ENCODE measurements at places on chromosomes 7 and 10.

GRCh38 chr10:12369982-12370381 is 20.6 kb downstream of the CAMK1D start:
- no peak for DNase-seq

GRCh38 chr10:129258283-129258923 is 208.6 kb upstream of the MGMT start:
- no peak for DNase-seq

DNA sequence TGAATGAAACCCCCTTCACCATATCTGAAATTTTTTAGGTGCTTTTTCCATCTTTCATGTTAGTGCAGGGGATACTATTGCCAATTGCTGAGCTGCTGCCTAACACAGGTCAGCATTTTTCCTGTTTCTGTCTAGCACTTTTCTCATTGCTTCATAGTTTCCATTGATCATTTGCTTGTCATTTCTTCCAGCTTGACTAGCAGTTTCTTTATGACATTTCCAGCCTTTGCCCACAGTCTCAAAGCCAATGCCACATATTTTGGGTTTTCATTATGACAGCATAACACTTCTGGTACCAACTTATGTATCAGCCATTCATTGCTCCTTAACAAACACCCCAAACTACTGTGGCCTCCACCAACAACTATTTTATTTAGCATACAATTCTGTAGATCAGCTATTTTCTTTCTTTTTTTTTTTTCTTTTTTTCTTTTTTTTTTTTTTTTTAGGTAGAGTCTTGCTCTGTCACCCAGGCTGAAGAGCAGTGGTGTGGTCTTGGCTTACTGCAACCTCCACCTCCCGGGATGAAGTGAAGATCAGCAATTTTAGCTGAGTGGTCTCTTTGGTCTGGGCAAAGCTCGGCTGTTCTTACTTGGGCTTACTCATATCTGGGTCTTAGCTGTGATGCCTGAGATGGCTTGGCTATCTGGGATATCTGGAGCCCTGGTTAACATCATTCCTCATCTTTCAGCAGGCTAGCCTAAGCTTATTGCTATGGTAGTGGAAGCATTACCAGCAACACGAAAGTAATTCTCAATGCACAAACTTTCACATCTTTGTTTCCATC is 102.3 kb downstream of the EPC1 start:
- no peak for DNase-seq

DNA sequence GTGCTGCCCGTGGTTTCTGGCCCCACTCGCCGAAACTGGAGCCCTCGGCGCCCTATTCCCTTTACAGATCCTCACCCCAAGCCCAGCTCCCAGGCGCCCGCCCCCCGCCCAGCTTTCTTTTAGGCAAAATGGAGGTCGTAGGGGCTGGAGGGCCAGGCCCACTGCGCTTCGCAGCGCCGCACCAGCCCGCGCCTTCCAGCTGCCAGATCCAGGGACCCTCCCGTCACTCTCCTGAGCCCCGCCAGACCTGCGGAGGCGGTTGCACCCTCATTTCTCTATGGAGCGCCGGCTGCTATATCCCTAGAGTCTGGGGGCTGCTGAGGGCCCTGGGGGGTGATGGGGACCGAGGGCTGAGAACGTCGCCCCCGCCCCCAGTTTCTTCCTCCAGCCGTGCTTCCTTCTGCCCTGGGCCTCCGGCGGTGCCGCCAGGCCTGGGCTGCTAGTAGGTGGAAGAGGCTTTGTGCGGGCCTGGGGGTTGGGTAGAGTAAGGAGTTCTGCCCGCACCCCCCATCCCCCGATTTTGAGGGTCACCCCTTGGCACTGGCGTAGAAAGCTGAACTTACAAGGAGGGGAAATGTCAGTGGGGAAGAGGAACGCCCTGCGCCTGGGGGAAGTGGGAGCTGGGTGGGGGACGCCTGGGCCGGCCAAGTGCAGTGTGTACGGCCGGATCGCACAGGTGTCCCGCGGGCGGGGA is 1.0 kb downstream of the GNB2 start:
- DNase-seq = no peak

DNA sequence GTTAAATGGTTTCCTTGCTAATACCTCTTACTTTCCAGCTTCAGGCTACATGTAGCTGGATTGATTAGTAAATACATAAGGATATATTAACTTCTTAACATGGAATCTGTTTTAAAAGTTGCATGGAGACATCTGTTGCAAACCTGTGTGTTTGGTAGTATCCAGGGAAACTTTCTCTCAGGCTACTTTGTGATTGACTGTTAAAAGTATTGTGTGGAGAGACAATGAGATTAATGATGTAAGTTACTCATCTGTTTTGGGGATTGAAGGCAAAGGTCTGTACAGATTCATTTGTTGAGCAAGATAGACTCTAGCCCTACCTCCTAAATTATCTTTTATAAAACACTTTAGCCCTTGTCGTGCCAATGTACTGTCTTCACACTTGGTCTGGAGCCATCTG is 6.6 kb downstream of the CREB5 start:
- DNase-seq = peak; percentile 46

DNA sequence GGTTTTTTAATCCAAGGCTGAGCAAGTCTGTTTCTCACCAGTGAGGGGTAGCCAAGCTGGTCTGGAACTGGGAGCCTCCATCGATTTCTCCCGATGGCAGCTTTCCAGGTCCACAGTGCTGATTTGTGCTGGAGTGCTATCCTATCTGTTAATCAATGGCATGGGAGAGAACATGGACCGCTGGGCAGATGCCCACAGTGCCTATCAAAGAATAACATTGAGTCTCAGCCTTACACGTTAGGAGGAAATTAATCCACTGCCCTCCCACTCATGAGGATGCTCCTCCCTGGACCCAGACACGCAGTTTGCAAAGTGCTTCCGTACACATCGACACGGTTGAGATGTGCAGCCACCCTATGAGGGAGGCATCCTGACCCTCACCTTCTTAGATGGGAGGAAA is 36.0 kb upstream of the CUX1 start:
- DNase-seq = no peak

DNA sequence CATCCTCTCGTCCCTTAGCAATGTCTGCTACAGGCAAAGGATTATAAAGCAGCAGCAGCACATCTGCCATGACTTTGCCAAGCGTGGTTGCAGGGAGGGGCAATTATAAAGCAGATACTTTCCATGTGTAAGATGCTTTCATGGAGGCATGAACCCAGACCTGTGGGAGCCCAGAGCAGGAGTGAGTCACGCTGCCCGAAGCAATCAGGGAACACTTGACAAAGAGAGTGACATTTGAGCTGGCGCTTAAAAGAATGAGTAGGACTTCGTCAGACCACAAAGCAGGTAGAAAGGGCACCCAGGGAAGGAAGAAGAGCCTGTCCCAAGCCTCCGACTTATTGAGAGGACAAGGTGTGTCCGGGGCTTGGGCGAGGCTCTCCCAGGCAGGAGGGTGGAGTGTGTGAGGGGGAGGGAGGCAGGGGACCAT is 147.2 kb downstream of the MYOF start:
- no peak for DNase-seq

GRCh38 chr7:12754179-12754578 is 66.7 kb downstream of the ARL4A start:
- peak; percentile 35 for DNase-seq

DNA sequence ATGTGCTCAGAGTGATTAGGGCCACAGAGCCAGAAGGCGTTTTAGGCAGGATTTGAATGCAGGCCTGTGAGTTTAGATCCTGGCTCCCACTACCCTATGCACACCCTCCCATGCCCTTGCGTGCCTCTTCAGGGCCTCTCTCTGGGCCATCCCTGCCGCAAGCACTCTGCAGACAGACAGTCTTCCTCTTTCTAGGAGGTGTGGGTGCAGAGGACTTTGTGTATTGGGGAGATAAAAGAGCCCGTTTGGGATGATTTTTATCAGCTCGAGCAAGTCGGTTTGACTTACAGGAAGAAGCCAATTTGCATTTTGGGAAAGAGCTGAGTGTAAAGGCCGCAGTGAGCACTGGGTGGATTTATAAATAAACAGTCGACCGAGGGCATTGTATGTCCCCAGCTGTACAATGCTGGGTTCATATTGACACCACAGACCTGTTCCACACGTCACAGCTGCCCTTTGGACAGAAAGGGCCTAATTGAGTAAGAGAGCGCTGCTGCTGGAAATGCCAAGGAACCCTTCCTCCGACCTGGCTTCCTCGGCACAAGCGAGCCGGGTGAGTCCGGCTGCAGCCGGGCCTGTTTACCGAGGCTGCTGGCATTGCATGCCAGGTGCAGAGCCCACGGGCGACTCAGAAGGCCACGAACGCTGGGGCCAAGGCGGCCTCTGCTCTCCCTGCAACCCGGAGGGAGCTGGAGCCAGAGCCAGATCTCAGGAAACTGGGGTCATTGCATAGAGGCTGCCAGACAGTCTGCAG is 25.1 kb downstream of the ZMIZ1 start:
- peak; percentile 65 for DNase-seq

- DNase-seq = no peak
Measured at GRCh38 chr10:118977835-118978234, 51.7 kb upstream of the NANOS1 start.

DNA sequence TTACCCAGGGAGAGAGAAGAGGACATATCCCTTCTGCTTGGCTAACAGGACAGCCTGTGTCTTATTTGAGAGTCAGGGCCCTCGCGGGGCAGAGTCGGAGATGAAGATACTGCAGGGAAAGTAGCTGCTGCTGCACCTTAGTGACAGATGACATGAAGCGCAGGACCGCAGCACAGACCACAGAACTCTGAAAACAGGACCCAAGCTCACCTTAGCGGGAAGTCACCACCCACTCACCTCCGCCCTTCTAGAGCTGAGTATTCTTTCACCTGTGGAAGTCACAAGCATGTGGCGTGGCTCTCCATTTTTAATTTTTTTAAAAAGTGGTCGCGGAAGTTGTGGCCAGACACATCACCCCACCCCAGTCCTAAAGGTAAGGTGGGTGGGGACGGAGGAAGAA is 191.4 kb downstream of the FAM107B start:
- no peak for DNase-seq

DNA sequence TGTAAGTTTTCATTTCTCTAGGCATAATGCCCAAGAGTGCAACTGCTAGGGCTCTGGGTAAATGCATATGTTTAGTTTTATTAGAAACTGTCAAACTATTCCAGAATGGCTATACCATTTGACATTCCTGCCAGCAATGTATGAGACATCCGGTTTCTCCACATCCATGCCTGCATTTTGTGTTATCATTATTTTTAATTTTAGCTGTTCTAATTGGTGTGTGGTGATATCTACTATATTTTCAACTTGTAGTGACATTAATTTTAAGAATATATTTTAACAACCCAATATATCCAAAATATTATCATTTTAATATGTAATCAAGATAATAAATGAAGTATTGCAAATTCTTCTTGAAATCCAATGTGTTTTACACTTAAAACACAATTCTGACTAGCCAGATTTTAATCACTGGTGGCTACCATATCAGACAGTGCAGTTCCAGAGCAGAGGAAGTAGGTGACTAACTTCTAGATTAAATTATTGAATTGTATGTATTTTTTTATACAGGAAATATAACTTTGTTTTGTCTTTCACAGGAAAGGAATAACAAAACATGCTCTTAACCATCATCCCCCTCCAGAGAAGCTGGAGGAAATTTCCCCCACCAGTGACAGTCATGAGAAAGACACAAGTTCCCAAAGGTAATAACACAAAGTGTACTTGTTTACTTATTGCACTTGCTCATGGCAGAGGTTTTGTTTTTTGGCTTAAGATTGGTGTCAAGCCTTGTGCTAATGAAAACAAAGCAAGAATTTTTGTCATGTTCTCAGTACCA is 6.4 kb downstream of the FAM149B1 start:
- no peak for DNase-seq

DNA sequence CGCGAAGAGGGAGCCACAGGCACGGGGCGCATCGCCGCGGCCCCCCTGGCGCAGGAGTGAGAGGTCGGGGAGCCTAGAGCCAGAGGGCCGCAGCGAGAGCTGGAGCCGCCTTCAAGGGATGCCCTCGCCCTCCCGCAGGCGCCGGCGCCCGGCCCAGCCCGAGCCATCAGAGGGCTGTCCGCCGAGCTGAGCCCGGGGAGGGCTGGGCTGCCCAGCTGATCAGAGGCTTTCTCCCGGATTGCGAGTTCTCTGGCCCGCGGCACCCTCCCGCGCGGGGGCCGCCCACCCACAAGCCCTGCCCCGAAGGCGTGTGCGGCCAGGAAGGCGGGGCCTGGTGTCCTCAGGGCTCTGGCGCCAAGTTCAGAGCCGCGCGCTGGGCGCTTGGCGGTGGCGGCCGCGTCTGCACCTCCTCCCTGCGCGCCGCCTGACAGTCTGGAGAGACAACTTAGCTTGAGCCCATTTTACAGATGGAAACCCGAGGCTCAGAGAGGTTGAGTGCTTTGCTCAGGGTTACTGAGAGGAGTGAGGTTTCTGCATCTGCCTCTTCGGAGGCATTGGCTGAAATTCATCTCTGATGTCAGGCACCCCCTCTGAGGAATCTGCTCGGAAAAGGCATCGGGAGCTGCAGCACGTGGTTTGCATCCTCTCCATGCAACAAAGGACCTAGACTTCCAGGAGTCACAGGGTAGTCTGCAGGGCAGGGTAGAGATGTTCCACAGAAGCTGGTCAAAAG is 3.8 kb upstream of the ANTXRL start:
- DNase-seq = peak; percentile 40

DNA sequence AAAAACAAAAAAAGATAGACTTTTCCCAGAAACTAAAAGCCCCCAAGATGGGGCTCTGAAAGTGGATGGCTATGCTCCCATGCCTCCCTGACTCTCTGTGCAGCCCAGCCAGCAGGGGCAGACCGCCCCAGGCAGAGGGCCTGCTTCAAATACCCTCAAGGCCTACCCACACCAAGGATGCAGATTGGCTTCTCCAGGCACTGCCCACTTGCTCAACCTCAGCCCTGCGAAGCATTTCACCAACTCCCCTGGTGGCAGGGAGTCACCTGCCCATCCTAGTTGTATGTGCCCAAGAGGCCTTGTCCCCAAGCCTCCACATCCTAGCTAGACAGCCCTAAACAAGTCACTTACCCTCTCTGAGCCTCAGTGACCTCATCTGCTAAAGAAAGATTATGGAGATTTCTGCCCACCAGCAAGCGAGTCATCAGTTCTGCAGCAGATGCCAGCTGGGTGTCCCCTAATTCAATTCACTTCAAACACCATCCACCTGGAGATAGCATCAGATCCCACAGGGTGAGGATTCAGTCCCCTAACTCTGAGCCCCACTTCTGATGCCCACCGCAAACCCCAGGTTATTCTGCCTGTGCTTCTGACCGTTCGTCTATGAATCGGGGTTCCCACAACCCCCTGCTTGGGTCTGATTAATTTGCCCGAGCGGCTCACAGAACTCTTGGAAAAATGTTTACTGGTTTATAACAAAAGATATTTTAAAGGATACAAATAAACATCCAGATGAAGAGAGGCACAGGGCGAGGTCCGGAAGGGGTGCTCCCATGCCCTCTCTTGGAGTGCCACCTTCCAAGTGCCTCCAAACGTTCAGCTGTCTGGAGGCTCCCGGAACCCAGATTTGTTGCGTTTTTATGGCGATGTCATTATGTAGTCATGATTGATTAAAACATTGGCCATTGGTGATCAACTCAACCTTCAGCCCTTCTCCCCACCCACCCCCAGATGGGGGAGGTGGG is 18.6 kb upstream of the ZMIZ1 start:
- no peak for DNase-seq

- DNase-seq = no peak
Measured at GRCh38 chr10:48782386-48782785, 97.7 kb downstream of the WDFY4 start.

- DNase-seq = no peak
Measured at GRCh38 chr7:152673897-152674296, 2.0 kb downstream of the XRCC2 start.

GRCh38 chr7:157355784-157356511 is 19.1 kb downstream of the DNAJB6 start:
- DNase-seq = peak; percentile 40

Data from fibroblast of mammary gland (primary cell).